Tibial artery (tissue), 4 donors: ENCODE measurements at places on chromosomes 1 and 21.

DNA sequence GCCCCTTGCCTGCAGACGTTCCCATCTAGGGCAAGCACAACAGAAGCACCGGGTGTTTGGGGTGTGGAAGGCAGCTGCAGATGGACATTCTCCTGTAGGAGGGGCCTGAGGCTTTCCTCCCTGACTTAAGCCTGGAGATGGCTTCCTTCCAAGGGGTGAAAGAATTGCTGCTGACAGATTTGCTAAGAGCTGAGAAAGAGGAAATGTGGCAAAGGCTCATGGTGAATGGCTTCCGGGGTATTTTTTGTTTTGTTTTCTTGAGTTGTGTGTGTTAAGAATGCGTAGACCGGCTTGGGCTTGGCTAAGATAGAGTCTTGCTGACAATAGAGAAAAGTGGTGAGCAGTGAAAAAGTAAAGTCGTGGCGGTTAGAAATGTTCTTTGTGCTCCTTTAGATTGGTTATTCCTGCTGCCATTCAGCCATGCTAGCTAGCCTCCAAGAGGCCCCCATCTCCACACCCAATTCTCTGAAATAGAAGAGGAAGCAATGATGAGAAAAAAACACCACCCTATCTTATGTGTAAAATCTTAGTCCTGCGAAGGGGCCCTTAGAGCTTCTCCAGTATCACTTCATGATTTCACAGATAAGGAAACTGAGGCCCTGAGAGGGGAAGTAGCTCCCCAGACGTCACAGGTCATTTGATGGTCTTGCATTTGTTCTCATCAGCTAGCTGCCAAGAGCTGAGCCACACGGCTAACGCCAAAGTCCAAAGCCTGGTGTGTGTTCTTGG is 36.9 kb downstream of the EIF2D start:
- no peak overlapping the region for H3K27ac ChIP-seq
- H3K4me1 ChIP-seq, result no peaks in the 10 kb centered on the region
- peak; percentile 49 for DNase-seq
- H3K27me3 ChIP-seq, result no peaks in the 10 kb centered on the region
- H3K4me3 ChIP-seq, result no peak overlapping the region

GRCh38 chr1:99680270-99680669 is 34.4 kb downstream of the PALMD start:
- H3K4me1 ChIP-seq, result peaks cover 2% of the 10 kb centered on the region
- H3K27me3 ChIP-seq, result no peaks in the 10 kb centered on the region
- no peak overlapping the region for H3K4me3 ChIP-seq
- no peaks in the 10 kb centered on the region for H3K36me3 ChIP-seq
- DNase-seq, result no peak
- no peak overlapping the region for H3K27ac ChIP-seq

- H3K36me3 ChIP-seq, result no peaks in the 10 kb centered on the region
- no peak overlapping the region for H3K4me3 ChIP-seq
- H3K27ac ChIP-seq, result no peak overlapping the region
- DNase-seq, result no peak
Observed at GRCh38 chr1:223144431-223144830, 1.4 kb upstream of the TLR5 start.

DNA sequence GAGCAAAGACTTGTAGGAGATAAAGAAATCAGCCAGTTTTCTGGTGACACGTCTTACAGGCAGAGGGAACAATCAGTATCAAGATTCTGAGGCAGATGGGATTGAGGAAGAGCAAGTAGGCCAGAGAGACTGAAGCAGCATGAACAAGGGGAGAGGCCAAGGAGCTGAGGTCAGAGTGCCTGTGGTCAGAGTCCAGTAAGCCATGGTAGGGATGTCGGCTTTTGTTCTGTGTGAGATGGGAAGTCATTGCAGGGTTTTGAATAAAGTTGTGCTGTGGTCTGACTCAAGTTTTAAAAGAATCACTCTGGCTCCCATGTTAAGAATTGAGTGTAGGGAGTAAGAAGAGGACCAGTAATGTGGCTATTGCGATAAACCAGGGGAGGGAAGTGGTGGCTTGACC is 85.9 kb upstream of the IVNS1ABP start:
- H3K4me1 ChIP-seq, result peaks cover 6% of the 10 kb centered on the region
- no peaks in the 10 kb centered on the region for H3K27me3 ChIP-seq
- DNase-seq, result no peak

DNA sequence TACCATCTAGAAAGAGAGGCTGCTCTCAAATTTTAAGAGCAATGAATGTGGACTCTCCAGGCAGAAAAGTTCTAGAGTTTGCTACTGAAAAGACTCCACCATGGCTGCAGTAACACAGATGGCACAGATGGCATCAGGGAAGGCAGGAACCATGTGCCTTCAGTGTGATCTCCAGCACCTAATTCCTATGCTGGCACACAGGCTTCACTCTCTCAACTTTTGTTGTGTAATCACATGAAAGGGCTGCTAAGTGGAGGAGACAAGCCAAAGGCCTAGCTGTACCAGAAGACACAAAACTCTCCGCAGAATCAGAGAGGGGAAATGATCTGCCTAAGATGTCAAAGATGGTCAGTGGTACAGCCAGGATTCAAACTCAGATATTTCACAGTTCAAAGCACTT is 31.1 kb downstream of the ERI3 start:
- no peaks in the 10 kb centered on the region for H3K4me1 ChIP-seq
- peaks cover 23% of the 10 kb centered on the region for H3K36me3 ChIP-seq
- no peak overlapping the region for H3K4me3 ChIP-seq
- DNase-seq, result no peak

DNA sequence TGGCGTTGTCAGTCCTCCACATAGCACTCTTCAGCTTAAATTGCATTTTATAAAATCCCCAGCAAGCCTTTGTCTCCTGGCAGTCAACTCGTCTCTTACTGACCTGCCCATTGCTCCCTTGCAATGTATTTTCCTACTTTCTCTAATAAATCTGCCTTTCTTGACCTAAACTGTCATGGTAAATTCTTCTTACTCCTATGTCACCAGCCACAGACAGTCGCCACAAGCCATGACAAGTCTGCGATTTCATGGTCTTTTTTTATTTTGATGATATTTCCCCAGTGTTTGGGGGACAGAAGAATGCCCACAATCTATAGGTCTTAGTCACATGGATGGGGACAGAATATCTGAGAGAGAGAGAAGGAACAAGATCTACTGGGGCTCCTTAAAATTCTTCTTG is 8.4 kb downstream of the IFNAR2 start:
- no peak overlapping the region for H3K4me3 ChIP-seq
- H3K27me3 ChIP-seq, result no peaks in the 10 kb centered on the region
- H3K27ac ChIP-seq, result no peak overlapping the region
- H3K4me1 ChIP-seq, result no peaks in the 10 kb centered on the region
- no peak for DNase-seq
